Occipital lobe (tissue), 3 donors: ENCODE measurements at places on chromosomes 1 and 21.

DNA sequence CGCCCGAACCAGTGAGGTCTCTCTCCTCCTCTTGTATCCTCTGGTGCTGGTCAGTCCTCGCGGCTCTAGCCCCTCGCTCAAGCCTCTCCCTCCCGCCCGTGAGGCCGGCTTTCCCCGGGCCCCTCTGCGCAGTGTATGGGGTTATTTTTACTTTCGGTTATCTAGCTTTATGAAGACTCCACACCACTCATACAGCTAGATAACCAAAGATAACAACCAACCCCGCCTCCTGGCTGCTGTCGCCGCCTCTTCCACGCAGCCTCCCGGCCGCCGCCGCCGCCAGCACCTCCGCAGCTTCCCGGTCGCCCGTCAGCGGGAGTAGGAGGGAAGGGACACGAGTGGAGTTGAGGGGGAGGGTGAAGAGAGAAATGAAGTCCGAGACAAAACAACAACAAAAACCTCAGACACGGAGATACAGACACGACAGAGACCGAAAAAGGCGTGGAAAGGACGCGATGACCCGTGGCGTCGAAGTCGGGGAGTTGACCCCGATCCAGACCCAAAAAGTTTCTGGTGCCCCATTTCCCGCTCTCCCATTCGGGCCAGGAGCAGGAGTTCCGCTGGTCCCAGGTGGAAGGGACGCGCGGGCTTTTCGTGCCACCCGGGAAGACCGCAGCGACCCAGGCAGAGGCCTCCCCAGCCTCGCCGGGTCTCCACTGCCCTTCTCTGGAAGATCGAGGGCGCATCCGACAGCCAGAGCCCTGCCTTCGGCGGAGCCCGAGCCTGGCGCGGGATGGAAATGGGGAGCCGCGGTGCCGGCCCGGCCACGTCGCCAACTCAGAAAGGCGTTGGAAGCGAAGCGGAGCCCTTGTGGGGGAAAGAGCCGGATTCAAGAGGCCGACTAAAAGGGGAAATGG, 51.4 kb downstream of the RHBG start:
- no peak for DNase-seq

GRCh38 chr1:53683986-53684740, 54.8 kb downstream of the GLIS1 start:
- DNase-seq = no peak

- no peak for DNase-seq
These were observed 220.7 kb downstream of the PDE4B start for GRCh38 chr1:66013371-66013770.

DNA sequence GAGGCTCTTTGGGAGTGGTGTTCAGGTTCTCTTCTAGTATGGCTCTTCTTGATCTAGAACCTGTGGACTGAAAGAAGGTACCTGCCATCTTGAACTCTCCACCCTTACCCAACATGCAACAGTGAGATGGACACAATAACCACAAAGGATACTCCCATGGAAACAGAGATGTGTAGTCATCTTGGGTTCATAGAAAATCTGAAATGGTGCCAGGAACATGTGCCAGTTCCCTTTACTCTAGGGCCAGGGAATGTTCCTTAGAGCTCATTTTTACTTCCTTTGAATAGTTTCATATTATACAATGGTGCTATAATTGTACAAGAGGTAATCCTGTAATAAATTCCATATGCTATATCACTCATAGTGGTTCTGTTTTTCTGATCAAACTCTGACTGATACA, 13.2 kb upstream of the SCYL3 start:
- DNase-seq = no peak

DNA sequence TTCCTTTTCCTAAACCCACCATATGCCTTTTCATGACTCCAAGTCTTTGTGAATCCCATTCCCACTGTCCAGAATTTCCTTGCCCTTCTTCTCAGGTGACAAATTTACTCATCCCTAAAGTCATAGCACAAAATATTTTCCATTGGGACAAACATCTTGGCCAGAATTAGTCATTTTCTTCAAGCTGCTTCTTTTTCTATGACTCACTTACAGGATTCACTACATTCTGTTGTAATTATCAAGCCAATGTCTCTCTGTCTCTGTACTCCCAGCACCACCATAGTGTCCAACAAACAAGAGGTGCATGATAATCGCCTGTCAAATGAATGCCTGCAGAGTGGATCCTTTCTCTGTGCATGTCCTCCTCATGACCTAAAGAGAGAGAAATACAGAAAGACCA, 37.8 kb downstream of the SGIP1 start:
- no peak for DNase-seq

DNA sequence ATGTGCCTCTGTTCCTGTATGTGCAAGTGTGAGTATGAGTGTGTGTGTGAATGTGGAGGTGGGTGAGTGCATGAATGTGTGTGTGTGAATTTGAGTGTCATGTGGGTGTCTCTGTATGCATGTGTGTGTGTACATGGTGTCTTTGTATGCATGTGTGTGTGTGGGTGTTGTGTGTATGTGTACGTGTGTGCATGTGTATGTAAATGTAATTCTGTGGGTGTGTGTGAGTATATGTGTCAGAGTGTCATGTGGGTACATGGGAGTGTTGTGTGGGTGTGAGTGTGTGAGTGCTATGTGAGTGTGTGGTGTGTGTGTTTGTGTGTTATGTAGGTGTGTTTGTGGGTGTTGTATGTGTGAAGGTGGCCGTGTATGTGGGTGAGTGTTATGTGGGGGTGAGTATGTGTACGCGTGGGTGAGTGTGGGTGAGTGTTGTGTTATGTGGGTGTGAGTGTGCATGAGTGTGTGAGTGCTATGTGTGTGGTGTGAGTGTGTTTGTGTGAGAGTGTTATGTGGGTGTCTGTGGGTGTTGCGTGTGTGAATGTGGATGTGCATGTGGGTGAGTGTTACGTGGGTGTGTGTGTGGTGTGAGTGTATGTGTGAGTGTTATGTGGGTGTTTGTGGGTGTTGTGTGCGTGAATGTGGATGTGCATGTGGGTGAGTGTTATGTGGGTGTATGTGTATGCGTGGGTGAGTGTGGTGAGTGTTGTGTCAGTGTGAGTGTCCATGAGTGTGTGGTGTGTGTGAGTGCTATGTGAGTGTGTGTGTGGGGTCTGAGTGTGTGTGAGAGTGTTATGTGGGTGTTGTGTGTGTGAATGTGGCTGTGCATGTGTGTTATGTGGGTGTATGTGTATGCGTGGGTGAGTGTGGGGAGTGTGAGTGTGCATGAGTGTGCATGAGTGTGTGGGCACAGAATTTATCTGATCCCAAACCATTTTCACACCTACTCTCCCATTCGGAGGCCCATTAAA, 36.6 kb upstream of the NID1 start:
- DNase-seq = no peak

DNA sequence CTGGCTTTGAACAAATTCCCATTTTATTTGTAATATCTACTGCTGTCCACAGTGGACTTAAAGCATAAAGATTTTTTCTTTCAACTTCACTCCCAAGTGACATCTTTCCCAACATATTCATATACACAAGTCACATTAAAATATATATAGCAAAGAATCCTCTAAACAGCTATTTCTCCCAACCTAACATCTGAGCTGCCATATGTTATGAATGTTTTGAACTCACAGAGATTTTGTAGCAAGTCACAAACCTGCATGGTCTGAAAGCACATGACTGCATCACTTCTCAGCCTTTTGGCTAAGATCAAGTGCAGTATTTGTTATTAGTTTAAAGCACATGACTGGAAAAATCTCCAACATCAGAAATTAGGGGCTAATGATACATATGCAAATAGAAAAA, 7.7 kb upstream of the HFM1 start:
- DNase-seq = no peak

GRCh38 chr1:66217021-66217420, 316.9 kb upstream of the SGIP1 start:
- no peak for DNase-seq

GRCh38 chr1:232111611-232112010, 485.0 kb downstream of the DISC1 start:
- DNase-seq = no peak

GRCh38 chr1:117959364-117959763, 29.8 kb downstream of the WDR3 start:
- no peak for DNase-seq

DNA sequence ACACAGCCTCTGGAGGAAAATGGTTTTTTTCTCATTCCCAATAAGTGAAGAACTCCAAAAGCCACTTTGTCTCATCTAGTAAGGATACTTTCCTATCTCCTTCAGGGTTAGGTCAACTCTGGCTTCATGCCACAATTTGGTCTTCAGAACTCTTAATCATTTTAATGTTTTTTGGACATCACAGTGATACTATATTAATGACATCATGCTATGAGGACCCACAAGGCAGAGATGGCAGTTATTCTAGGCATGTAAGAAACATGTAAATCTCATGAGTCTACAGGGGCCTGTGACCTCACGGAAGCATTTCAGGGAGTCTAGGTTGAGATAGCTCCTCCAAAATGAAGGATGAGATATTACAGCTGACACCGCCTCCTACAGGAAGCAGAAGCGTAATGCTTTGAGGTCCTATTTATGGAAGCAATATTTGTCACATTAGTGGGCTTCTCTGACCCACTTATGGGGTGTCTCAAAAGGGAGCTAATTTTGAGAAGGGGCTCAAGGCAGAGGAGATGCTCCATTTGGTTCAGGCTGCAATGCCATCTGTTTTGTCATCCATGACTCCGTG, 5.0 kb upstream of the GPR137B start:
- DNase-seq = no peak

- no peak for DNase-seq
These were observed 995 bp downstream of the VASH2 start for GRCh38 chr1:212951126-212951946.

GRCh38 chr1:193087893-193088292, 17.3 kb downstream of the GLRX2 start:
- no peak for DNase-seq

DNA sequence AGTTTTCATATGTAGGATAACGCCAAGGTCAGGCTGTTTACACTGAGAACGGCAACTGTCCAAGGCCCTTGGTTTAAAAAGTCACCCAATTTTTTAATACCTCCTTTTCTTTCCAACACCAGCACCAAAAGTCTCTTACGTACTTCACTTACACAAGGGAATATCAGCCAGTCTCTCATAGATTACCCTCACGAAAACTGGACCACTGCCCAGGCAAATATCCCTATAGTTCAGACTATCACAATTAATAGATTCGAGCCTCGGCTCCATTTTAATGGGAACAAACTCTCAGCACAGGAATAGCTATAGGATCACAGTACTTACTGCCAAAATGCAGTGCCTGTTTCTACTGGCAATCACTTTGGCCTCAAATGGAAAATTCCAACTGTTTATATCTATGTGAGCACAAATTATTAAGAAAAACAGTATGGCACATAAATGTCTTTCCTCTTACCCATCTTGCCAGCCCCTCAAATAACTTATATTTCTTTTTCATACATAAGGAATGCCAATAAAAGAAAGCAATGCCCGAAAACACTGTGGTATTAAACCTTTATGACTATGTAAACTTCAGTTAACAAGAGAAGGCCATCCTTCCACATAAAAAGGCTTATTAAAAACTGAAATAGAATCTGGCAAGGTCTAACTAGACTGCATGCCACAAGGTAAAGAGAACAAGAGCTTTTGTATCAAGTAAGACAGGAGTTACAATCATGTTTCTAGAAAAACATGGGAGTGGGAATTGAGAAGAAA, 97.8 kb downstream of the SLC45A1 start:
- no peak for DNase-seq
